ENCODE measurements at places on chromosomes 13 and 19. TPM values are rescaled to one million over a fixed set of nuclear protein-coding genes. Genes with fewer than 3 reads are reported as not detected.

The PROZ gene
- not detected for total RNA-seq

The CEACAM7 gene
- not detected for total RNA-seq

The ZNF791 gene
- 22.8 TPM for total RNA-seq

DNA sequence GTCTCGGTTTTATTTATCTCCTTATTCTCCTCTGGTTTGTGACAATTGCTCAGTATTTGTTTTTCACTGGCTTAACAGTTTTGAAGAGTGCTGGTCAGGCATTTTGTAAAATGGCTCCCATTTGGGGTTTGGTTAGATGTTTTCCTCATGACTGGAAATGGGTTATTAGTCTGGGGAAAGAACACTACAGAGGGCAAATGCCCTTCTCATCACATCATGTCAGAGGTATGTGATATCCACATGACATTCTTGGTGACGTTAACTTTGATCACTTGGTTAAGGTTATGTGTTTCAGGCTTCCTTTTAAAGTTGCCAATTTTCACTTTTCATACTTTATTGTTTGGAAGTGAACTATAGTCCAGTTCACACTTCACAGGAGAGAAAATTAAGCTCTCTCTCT is 74.8 kb upstream of the KLHL1 start:
- no peak overlapping the region for H3K27ac ChIP-seq
- no peak overlapping the region for H3K4me3 ChIP-seq
- no peak for DNase-seq
- no peaks in the 10 kb centered on the region for H3K27me3 ChIP-seq
- H3K4me1 ChIP-seq, result no peaks in the 10 kb centered on the region

DNA sequence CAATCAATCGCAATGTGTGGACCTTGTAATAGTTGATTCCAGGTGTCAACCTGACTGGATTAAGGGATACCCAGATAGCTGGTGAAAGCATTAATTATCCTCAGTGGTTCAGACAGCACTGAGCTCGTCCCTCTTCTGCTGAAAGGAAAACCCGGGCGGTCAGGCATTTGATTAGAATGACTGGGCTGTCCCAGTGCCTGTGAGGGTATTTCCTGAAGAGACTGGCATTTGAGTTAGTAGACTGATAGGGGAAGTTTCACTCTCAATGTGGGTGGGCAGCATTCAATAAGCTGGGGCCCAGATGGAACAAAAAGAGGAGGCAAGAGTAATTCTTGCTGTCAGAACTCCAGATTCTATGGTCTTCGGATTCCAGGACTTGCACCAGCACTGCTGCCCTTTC is 31.9 kb downstream of the KPNA3 start:
- no peaks in the 10 kb centered on the region for H3K27me3 ChIP-seq
- peaks cover 52% of the 10 kb centered on the region for H3K36me3 ChIP-seq
- no peak overlapping the region for H3K4me3 ChIP-seq
- H3K27ac ChIP-seq, result no peak overlapping the region
- no peaks in the 10 kb centered on the region for H3K4me1 ChIP-seq

The KLK13 gene
- total RNA-seq, result 4.2 TPM

The SLC7A1 gene
- 109 TPM for total RNA-seq

DNA sequence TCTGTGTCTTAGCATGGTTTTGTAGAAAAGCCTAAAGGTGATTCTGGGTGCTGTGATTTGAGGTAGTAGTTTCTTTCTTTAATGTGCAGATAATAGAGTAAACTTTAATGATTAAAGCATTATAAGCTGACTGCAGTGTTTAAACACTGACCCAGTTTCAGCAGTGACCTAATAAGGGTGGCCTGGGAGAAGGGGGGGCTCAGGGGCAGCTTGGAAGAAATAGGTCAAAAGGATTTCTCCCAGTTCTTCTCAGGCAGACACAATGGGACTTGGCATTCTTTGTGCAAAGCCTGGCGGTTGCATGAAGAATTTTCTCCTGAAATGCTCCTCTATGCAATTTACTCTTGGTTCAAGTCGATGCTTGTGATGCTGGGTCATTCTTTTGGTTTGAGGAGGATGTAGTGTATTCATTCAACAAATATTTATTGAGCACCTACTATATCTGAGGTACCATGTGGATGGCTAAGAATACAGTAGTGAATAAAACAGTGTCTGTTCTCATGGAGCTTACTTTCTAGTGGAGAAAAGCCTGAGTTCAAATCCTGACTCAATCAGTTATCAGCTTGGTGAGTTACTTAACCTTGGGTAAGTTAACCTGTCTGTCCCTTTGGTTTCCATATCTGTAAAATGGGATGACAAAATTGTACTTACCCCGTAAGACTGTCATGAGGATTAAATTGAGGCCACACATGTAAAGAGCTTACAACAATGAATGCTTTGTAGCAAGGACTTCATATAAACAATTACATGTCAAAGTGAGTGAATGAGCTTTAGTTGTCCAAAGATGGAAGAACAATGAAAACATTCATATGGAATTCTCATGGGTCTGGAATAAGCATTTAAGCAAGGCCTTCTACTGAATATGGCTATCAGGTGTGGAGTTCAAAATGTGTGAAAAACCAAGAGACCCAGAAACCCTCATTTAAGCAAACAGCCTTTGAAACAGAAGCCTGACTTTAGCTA is 210.2 kb downstream of the KCNRG start:
- peaks cover 3% of the 10 kb centered on the region for H3K4me1 ChIP-seq
- DNase-seq, result no peak
- H3K27ac ChIP-seq, result no peak overlapping the region
- no peak overlapping the region for H3K4me3 ChIP-seq

- H3K27ac ChIP-seq, result no peak overlapping the region
- no peak overlapping the region for H3K4me3 ChIP-seq
- no peaks in the 10 kb centered on the region for H3K27me3 ChIP-seq
- H3K36me3 ChIP-seq, result no peaks in the 10 kb centered on the region
These were observed 1367.2 kb downstream of the EFNB2 start for GRCh38 chr13:105168295-105168694.

The BEST2 gene
- total RNA-seq, result 2.0 TPM
